ENCODE measurements at places on chromosomes 5 and 9. TPM values are rescaled to one million over a fixed set of nuclear protein-coding genes. Genes with fewer than 3 reads are reported as not detected.

Gene TRPM3
- not detected for total RNA-seq

Gene RASA1
- total RNA-seq: 29.4 TPM

Gene PLPP1
- 29.0 TPM for total RNA-seq

Gene ADAMTSL1
- total RNA-seq: 0.28 TPM

Gene DAB2IP
- 40.0 TPM for total RNA-seq

All from airway epithelial cell (primary cell).